ENCODE measurements at places on chromosomes 4 and X. TPM values are rescaled to one million over a fixed set of nuclear protein-coding genes. Genes with fewer than 3 reads are reported as not detected.

GRCh38 chrX:31093639-31093975, 21.8 kb upstream of the FTHL17 start:
- no peak for DNase-seq

The IDUA gene
- polyA plus RNA-seq: 10.4 TPM

The CT45A1 gene
- not detected for polyA plus RNA-seq

- DNase-seq: no peak
These were observed 620.0 kb downstream of the ANKRD50 start for GRCh38 chr4:124092541-124092984.

DNA sequence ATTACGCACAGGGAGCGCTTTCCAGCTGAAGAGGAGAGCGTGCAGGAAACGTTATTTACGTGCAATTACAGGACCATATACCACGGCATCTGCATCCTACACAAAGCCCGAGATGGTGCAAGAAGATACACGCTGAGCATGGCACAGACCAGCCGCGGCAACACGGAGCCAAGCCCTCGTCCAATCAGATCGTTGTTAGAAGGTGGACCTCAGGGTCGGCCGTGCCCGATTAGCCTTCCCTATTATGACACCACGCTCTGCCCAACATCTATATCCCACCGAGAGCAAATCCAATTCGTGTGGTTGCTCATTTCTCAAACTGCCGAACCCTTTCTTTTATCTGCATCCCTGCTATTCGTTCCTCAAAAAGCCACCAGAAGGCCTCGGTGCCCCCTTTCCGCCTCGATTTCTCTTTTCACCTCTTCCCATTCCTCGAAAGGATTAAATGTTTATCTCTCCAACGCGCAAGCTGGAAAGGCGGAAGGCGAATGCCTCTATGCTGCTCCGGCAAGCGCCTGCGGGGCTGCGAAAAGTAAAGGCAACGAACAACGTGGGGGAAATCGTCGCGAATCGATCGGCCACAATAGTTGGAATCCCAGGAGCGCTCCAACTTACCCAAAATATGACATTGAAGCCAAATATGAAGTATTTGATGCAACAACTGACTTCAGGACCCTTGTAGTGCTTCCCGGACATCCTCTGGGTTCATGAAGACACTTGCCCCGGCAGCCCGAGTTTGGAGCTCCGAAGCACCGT, 702 bp downstream of the TSPAN5 start:
- DNase-seq: peak; percentile 85

The CTAG1A gene
- polyA plus RNA-seq: not detected

GRCh38 chr4:145779319-145779801, 99.4 kb downstream of the C4orf51 start:
- DNase-seq: no peak

The ETNPPL gene
- polyA plus RNA-seq: not detected

DNA sequence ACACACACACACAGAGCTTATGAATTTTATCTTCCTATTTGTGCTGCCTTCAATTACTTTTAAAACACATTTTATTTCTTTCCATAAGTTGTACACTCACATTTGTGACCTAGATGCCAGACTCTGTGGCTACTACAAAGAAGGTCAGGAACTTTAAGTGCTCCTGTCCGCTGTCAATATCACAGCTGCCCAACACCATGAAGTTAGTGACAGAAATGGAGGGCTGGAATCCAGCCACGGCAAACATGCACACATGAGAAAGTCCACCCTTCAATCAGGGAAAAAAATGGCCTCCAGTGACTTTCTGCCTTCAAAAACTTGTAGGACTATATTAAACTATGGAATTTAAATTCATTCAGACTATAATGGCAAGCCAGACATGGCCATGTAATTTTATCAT, 334.4 kb upstream of the FSTL5 start:
- DNase-seq: peak; percentile 10

GRCh38 chrX:55452833-55453124, 852 bp downstream of the MAGEH1 start:
- DNase-seq: no peak

The SHROOM4 gene
- polyA plus RNA-seq: 6.4 TPM

DNA sequence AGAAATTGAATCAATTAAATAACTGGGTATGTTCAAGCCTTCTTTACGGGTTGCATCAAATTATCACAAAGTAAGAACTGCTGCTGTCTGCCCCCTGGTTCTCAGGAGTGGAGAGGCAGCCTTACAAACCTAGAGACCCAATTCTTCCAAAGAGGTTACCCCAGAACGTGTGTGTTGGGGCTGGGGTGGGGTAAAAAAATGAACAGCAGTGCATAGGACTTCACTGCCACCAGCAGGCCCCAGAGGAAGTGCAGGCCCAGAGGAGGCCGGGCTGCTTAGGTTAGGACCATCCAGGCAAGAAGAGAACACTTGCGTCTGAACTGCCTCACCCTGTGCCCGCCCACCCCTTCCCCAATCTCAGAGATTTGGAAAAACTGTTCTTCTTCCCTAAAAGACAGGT, 1.5 kb upstream of the NWD2 start:
- no peak for DNase-seq

GRCh38 chrX:44012484-44013096, 39.4 kb upstream of the NDP start:
- peak; percentile 9 for DNase-seq

The ADGRG4 gene
- 0.01 TPM for polyA plus RNA-seq

The VEGFD gene
- 0.92 TPM for polyA plus RNA-seq
